CD4-positive, alpha-beta T cell (primary cell): ENCODE measurements at places on chromosomes 7 and 10.

DNA sequence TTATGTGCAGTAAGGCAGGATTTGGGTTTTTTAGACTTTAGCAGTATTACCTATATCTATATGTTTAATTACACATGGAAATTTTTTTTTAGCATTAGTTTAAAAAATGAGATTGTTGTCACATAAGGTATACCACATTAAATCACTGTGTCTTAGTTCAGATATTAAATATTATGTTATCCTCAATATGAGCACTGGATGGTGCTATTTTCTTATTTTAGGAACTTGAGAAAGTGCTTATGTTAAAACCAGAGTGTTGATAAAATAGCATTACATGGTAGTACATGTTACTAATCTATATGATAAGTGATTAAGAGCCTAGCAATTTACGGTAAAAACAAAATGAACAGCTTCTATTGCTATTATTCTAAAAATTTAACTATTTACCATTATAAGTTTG lies 28.8 kb downstream of the MIOS start:
- H3K36me3 ChIP-seq = peaks cover 35% of the 10 kb centered on the region
- H3K4me3 ChIP-seq = no peak overlapping the region
- H3K27ac ChIP-seq = no peak overlapping the region
- no peaks in the 10 kb centered on the region for H3K4me1 ChIP-seq

GRCh38 chr7:104482362-104483037 lies 154.1 kb downstream of the LHFPL3 start:
- H3K4me3 ChIP-seq = no peak overlapping the region
- H3K27ac ChIP-seq = no peak overlapping the region
- H3K36me3 ChIP-seq = no peaks in the 10 kb centered on the region

DNA sequence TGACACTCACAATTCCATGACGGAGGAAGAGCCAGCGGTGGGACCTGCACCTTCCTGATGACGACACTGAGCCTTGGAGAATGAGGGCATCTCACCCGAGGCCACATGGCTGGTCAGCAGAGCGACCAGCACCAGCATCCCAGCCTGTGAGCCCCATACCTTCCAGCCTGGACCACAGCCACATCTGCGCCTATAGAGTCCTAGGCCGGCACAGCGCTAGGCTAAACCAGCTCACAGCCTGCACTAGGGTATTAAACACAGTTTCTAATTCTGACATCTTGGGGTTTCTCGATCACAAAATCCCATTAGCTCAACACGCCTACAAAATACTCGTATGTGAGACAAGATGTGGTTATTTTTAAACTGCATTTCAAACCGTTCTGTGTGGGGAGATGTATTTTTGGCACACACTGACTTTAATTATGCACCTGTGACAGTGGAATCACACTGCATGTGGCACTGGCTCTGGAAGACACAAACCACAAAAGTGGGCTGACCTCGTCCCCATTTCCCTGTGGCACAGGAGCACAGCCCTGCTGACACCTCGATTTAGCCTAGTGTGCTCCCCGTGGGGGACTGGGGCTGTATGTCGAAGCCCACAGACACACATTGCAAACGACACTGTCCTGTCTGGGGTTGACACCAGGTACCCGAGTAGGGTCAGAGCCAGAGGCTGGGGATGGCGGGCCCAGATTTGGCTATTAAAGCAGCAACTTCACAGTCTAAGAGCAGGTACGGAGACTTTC lies 32.5 kb downstream of the CPXM2 start:
- no peak overlapping the region for H3K27ac ChIP-seq
- no peaks in the 10 kb centered on the region for H3K27me3 ChIP-seq
- no peaks in the 10 kb centered on the region for H3K36me3 ChIP-seq
- H3K4me3 ChIP-seq = no peak overlapping the region

DNA sequence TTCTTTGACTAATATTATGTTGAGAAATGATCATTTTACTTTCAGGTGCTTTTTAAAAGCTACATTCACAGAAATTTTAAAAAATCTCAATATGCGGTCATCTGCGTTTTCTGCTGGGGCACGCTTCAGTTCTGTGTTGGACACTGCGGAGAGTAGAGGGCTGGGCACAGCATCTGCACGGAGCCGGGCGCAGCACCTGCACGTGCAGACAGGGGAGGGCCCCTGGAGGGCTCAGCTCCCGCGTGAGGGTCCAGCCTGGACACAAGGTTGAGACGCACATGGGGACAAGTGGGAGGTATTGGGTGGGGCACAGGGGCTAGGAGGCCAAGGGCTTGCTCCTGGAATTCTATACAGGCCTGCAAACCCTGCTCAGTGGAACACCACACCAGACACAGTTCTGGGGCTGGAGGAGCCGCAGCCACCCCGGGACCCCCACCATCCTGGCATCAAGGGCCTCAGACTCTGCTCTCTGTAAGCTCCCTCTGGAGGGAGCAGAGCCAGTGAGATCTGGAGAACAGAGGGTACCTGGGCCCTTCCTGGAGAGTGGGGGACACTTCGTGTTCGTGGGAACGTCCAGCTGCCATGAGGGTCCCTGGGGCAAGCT lies 20.4 kb upstream of the FAM20C start:
- H3K4me3 ChIP-seq = no peak overlapping the region
- peaks cover 4% of the 10 kb centered on the region for H3K27me3 ChIP-seq
- no peak overlapping the region for H3K27ac ChIP-seq
- no peaks in the 10 kb centered on the region for H3K4me1 ChIP-seq
- no peak for DNase-seq
- no peaks in the 10 kb centered on the region for H3K36me3 ChIP-seq

- no peaks in the 10 kb centered on the region for H3K36me3 ChIP-seq
- H3K27ac ChIP-seq = no peak overlapping the region
- H3K4me1 ChIP-seq = no peaks in the 10 kb centered on the region
- no peaks in the 10 kb centered on the region for H3K27me3 ChIP-seq
- no peak for DNase-seq
Measured at GRCh38 chr10:88870089-88870488, 10.0 kb upstream of the STAMBPL1 start.

DNA sequence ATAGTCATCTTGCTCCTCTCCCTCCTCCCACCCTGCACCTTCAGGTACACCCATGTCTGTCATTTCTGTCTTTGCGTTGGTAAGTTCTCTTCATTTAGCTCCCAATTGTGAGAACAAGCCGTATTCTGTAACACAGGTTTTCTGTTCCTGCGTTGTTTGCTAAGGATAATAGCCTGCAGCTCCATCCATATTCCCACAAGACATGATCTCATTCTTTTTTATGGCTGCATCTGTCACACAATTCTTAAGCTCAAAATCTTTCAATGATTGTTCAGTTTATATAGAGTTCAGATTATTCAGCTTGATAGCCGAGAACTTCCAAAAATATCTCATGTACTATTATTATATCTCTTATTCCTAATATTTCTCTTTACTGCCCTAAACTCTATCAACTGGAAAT lies 16.0 kb upstream of the TMEM168 start:
- H3K27ac ChIP-seq = no peak overlapping the region
- H3K36me3 ChIP-seq = no peaks in the 10 kb centered on the region
- no peak for DNase-seq
- no peak overlapping the region for H3K4me3 ChIP-seq

GRCh38 chr10:77091597-77092165 lies 545.9 kb downstream of the KCNMA1 start:
- no peaks in the 10 kb centered on the region for H3K4me1 ChIP-seq
- H3K36me3 ChIP-seq = no peaks in the 10 kb centered on the region
- H3K27me3 ChIP-seq = no peaks in the 10 kb centered on the region
- no peak overlapping the region for H3K27ac ChIP-seq
- no peak overlapping the region for H3K4me3 ChIP-seq

DNA sequence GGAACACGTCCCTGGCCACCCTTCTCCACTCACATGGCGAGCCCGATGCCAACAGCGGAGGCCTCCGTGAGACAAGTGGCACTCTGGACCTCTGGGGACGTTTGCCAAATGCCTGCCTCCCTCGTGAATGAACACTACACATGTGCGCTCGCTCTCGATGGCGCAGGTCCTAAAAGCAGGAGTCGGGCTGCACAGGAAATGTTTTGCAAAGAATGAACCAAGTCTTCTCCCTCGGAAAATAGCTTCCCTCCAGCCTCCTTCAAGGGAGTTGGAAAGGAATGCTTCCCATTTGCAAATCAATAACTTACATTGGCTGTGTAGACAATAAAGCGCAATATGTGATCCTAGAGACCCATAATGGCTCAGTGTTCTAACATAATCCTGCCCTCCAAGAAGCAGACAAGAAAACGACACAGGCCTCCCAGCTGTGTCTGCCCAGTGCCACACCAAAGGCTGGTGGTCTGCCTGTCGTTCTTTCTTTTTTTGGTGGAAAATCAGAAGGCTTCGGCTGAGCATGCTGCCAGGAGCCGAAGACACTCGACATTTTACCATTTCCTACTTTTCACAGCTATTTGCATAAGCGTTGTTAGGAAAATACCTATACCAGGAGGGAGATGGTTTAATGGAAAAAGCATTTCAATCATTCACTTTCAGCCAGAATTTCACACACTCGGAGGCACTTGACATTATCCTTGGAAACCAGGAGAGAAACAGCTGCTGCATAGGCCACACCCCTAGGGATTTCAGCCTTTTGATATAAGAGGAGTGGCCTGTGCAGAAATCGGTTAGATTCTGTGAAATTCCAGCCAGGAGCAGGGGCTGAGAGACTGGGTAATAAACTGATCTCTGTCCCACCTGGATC lies 38.4 kb downstream of the ATXN7L1 start:
- H3K36me3 ChIP-seq = no peaks in the 10 kb centered on the region
- no peaks in the 10 kb centered on the region for H3K27me3 ChIP-seq
- no peak for DNase-seq
- H3K4me3 ChIP-seq = no peak overlapping the region
- peaks cover 15% of the 10 kb centered on the region for H3K4me1 ChIP-seq

DNA sequence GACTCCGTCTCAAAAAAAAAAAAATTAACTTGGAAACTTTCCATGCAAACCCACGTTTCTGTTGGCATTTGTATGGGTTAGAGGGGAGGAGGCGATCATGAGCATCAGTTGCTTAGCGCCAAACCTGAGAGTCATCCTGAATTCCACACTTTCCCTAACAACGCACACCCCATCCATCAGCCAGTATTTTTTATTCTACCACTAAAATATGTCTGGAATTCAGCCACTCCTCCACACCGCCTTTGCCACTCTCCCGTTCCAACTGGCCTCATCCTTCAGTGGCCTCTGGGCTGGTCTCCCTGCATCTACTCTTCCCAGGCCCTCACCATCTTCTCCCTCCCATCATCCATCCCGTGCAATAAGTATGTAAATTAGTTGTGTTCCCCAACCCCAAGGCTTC lies 4.7 kb upstream of the LMBR1 start:
- H3K4me3 ChIP-seq = no peak overlapping the region
- H3K27me3 ChIP-seq = peaks cover 3% of the 10 kb centered on the region
- no peaks in the 10 kb centered on the region for H3K36me3 ChIP-seq
- DNase-seq = no peak

DNA sequence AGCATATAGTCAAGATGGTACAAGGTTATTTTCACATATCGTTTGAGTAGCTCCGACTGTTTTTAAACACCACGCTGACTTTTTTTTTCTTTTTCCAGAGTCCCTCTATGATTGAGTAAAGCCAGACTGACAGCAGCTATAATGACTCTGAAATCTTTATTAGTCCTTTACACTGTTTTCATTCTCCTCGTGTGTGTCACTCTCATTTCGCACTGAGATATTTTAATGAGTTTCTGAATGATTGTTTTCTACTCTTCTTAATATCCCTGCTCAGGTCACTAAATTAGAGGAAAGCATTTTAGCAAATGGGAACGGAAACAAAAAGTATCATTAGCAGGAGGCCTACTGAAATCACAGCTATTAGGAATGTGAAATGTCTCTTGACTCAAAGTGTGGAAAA lies 162.3 kb upstream of the MTPN start:
- no peak for DNase-seq
- no peak overlapping the region for H3K27ac ChIP-seq

GRCh38 chr10:84205853-84206525 lies 11.7 kb downstream of the CDHR1 start:
- no peaks in the 10 kb centered on the region for H3K4me1 ChIP-seq
- no peaks in the 10 kb centered on the region for H3K27me3 ChIP-seq
- no peak overlapping the region for H3K4me3 ChIP-seq
- H3K27ac ChIP-seq = no peak overlapping the region

GRCh38 chr7:149494738-149495368 lies 2.8 kb downstream of the ZNF746 start:
- peaks cover 25% of the 10 kb centered on the region for H3K4me1 ChIP-seq
- DNase-seq = no peak
- H3K4me3 ChIP-seq = no peak overlapping the region
- H3K27me3 ChIP-seq = no peaks in the 10 kb centered on the region

DNA sequence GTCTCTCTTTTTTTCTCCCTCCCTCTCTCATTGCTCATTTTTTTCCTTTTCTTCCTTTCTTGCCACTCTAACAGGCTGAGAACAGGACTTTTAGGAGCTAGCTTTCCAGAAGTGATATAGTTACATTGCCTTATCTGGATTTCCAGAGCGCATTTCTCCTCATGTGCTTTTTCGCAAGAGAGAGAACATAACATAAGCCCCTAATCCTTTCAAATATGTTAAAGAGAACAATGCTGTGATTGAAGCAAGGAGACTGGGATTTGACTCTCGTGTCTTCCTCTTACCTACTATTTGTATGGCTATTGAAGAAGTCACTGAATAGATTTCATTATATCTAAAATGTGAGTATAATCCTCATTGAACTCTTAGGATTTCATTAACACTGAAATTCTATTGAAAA lies 101.2 kb upstream of the PRPS1L1 start:
- no peak overlapping the region for H3K4me3 ChIP-seq
- no peak overlapping the region for H3K27ac ChIP-seq
- H3K36me3 ChIP-seq = no peaks in the 10 kb centered on the region
- DNase-seq = no peak
- H3K27me3 ChIP-seq = no peaks in the 10 kb centered on the region

GRCh38 chr7:33612442-33612841 lies 292.9 kb upstream of the BMPER start:
- no peaks in the 10 kb centered on the region for H3K36me3 ChIP-seq
- no peak overlapping the region for H3K27ac ChIP-seq
- no peak for DNase-seq
- H3K4me1 ChIP-seq = no peaks in the 10 kb centered on the region

- H3K4me3 ChIP-seq = no peak overlapping the region
- H3K27ac ChIP-seq = no peak overlapping the region
- H3K36me3 ChIP-seq = no peaks in the 10 kb centered on the region
- peaks cover 4% of the 10 kb centered on the region for H3K27me3 ChIP-seq
- no peak for DNase-seq
Measured at GRCh38 chr10:13485623-13486022, 43.2 kb downstream of the BEND7 start.

DNA sequence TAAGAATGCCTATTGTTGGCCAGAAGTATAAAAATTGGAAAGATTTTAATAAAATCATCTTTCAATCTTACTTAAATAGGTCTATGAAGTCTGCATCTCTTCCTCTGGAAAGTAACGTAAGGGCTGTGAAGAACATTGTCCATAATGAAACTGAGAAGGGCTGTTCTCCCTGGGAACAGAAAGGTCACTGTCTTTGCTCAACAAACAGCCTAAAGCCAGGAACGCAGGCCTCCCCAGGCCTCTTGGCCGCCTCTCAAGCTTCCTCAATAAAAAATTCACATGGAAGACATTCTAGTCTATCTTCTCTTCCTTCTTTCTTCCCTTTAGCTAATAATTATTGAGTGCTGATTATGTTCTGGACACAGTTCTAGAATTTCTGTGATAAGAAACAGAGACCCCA lies 9.1 kb upstream of the IDI2 start:
- DNase-seq = no peak
- H3K4me3 ChIP-seq = no peak overlapping the region
- H3K27ac ChIP-seq = no peak overlapping the region
- H3K36me3 ChIP-seq = peaks cover 12% of the 10 kb centered on the region
- H3K4me1 ChIP-seq = peaks cover 5% of the 10 kb centered on the region
- no peaks in the 10 kb centered on the region for H3K27me3 ChIP-seq

GRCh38 chr7:84236398-84236797 lies 41.8 kb upstream of the SEMA3A start:
- DNase-seq = no peak
- no peak overlapping the region for H3K27ac ChIP-seq
- H3K4me1 ChIP-seq = no peaks in the 10 kb centered on the region
- H3K36me3 ChIP-seq = no peaks in the 10 kb centered on the region
- H3K4me3 ChIP-seq = no peak overlapping the region
